ENCODE measurements at places on chromosomes 7 and 10.
A peak's percentile ranks its signal among the peaks of the same experiment; 100 is the strongest.

- DNase-seq, result no peak
Measured at GRCh38 chr7:50315739-50316671, 11.5 kb downstream of the IKZF1 start.

DNA sequence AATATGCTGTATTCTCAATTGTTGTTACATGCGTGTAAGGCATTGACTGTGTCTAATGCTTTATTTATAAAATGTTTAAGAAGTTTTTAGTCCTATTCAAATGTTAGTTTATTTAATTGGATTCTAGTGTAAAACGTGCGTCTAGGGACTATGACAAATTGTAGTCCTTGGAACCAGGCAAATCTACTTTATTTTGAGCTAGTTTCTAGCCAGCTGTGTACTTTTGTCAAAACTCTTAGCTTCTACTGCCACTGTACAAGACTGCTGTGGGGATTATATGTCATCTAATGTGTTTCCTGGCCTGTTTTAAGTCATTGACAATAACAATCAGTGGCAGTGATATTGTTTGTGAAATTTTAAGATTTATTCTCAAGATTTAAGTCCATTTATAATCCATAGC lies 220.5 kb upstream of the SEMA3D start:
- DNase-seq, result no peak

GRCh38 chr7:129494041-129494440 lies 8.3 kb upstream of the SMKR1 start:
- no peak for DNase-seq

GRCh38 chr10:29140991-29141390 lies 147.9 kb upstream of the LYZL1 start:
- peak; percentile 90 for DNase-seq

DNA sequence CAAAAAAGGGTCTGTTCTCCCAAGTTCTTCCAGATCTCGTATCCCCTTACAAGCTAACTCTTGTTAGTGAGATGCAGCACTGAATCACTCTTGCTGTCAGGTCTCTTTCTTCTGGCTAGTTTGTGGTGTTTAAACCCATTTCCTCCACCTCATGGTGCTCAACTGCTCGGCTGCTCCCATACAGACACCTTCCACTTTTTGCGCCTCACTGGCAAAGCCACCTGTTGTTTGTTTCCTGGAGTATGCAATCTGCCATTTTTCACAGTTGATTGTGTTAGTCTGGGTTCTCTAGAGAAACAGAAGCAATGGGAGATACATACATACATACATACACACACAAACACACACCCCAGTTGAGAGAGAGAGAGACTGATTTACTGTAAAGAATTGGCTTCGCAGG lies 124.4 kb upstream of the SP8 start:
- no peak for DNase-seq

- no peak for DNase-seq
Measured at GRCh38 chr7:101400751-101401150, 38.1 kb downstream of the COL26A1 start.

- peak; percentile 39 for DNase-seq
Measured at GRCh38 chr10:72000073-72001032, 36.2 kb downstream of the CHST3 start.

- DNase-seq, result peak; percentile 92
Measured at GRCh38 chr7:101754424-101755159, 62.8 kb upstream of the CUX1 start.

DNA sequence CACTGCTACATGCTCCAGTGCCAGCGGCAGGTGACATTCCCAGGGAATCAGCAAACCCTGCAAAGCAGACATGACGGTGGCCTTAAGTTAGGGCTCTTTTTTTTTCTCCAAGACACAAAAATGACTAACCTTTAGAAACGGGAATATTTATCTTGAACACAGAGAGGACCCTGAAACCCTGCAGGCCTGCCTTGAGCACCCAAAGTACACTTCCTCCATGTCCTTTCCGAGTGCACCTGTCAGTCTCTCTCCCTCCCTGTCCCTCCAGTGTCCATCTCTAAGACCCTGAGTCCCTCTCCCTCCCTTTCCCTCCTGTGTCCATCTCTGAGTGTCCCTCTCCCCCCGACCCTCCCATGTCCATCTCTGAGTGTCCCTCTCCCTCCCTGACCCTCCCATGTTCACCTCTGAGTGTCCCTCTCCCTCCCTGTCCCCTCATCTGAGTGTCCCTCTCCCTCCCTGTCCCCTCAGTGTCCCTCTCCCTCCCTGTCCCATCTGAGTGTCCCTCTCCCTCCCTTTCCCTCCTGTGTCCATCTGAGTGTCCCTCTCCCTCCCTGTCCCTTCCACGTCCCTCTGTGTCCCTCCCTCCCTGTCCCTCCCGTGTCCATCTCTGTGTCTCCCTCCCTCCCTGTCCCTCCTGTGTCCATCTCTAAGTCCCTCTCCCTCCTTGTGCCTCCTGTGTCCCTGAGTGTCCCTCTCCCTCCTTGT lies 51.2 kb upstream of the CAMK2B start:
- DNase-seq, result no peak

- DNase-seq, result no peak
Measured at GRCh38 chr10:91602868-91603568, 29.9 kb downstream of the PPP1R3C start.

- no peak for DNase-seq
Measured at GRCh38 chr10:14583252-14583651, 191.4 kb downstream of the FAM107B start.

DNA sequence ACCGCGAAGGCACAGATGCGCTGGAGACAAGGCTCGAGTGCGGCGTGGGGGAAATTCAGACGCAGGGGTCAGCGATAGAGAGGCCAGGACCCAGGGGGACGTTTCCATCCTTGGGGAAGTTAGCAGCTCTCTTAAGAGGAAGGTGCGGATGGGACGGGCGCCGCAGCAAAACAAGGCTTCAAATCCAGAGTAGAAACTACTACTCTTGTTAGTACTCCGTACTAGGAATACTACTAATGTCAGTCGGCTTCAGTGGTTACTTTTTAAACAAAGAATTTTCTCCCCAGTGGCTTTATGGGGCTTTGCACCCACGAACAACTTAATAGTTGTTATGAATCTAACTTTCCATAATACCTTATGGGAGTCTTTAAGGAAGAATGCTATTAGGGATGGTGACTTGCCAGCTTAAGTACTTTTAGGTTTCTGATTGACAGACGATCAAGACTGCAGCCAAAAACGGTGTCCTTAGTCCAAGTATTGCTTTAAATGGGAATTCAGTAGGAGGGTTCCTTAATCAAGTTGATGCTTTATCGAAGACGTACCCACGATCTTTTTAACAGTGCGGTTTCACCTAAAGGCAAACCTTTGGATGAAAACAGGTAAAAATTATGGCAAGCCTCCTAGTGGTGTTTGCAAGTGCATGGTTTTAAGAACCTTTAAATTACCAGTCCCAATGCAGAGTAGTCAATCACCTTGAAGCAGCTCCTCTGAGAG lies 812 bp upstream of the IDE start:
- DNase-seq, result peak; percentile 90

- DNase-seq, result no peak
Measured at GRCh38 chr7:24026351-24026750, 257.6 kb upstream of the NPY start.

- no peak for DNase-seq
Measured at GRCh38 chr10:59106441-59106840, 70.0 kb upstream of the PHYHIPL start.

DNA sequence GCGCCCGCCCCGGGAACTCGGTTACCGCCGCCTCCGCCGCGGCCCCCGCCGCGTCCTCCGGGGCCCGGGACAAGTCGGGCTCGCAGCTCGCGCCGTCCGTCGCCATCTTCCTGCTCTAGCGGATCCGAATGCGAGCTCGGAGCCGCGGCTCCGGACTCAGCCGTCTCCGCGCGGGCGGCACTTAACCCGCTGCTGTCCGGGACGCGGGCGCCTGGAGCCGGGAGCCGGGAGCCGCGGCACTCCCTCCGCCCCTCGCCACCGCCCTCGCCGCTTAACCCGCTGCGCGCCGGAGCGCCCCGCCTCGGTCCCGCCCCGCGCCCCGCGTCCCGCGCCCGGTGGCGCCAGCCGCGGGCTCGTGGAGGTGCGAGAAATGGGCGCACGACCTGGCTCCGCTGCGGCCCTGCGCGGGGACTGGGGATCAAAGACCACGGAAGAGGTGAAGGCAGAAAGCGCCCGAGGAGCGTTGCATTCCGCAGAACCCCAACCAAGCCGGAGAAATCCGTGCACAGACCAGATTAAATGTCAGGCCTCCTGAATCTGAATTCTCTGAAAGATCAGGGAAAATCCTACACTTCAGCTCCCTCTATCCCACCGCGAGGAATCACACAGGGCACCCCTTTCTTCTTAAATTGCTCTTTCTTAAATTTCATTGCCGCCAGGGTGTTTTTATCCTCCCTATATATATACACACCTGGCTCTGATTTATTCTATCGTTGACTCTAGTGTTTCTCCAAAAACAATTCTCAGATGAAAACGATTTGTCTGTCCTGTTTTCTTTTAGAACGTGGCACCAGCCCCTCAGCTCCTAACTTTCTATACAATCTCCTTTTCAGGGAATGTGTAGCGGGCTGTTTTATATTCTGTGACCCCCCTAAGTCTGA lies at the start of gene CTTNBP2:
TSS of gene CTTNBP2 (minus strand) at position 132 of the 881 bp plus-strand sequence. CDS start at position 106, 26 bp downstream.
- peak; percentile 81 for DNase-seq

- no peak for DNase-seq
Measured at GRCh38 chr10:101903827-101904550, 60.4 kb upstream of the KCNIP2 start.

- peak; percentile 66 for DNase-seq
Measured at GRCh38 chr10:94138391-94138790, 144.7 kb downstream of the PLCE1 start.

GRCh38 chr7:100472121-100472851 lies 6.7 kb downstream of the TSC22D4 start:
- DNase-seq, result no peak

DNA sequence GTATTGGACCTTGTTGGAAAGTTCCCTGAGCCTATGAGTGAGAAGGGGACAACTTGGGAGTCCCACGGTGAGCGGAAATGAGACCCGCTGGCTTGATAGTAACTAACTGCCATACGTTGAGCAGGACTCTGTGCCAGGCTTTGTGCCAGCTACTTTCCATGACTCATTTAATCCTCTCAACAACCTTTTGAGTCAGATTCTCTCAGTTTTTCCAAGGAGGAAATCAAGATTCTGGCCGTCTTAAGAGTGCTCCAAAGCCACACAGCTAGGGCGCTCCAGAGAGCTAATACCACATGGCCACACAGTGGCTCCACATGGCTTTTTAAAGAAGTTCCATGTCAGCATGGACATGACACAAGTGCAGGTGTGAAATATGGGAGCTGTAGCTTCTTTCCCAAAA lies 55.7 kb downstream of the NOD1 start:
- no peak for DNase-seq

DNA sequence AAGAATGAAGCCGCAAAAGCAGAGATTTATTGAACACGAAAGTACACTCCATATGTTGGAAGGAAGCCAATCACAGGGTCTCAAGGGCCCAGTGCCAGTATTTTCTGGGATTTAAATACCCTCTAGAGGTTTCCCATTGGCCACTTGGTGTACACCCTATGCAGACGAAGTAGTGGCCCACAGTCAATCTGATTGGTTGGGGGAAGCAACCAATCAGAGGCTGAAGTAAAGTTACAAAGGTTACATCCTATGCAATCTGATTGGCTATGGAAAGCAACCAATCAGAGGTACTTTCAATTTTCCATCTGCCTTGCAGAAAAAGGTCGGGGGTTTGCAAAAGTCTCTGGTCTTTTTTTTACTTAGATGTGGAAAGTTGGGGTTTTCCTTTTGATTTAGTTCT lies 481.3 kb upstream of the NRP1 start:
- DNase-seq, result no peak

DNA sequence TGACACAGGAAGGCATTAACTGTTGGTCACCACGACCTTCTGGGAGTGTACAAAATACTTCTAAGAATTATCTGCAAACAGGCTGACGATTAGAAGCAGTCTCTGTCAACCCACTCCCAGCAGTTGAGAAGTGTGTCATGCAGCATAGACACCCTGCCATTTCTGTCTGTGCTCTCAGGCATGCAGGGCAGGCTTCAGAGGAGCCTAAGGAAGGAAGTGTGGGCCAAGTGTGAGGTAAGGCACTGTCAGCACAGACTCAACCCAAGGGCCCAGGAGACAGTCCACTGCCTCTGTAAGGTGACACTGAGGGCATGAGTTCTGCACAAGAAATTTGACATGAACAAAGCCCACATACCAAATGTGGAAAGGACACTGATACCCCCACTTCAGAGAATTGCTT lies 109.0 kb upstream of the VIPR2 start:
- DNase-seq, result no peak

GRCh38 chr10:24617771-24618396 lies 105.8 kb downstream of the ARHGAP21 start:
- no peak for DNase-seq

DNA sequence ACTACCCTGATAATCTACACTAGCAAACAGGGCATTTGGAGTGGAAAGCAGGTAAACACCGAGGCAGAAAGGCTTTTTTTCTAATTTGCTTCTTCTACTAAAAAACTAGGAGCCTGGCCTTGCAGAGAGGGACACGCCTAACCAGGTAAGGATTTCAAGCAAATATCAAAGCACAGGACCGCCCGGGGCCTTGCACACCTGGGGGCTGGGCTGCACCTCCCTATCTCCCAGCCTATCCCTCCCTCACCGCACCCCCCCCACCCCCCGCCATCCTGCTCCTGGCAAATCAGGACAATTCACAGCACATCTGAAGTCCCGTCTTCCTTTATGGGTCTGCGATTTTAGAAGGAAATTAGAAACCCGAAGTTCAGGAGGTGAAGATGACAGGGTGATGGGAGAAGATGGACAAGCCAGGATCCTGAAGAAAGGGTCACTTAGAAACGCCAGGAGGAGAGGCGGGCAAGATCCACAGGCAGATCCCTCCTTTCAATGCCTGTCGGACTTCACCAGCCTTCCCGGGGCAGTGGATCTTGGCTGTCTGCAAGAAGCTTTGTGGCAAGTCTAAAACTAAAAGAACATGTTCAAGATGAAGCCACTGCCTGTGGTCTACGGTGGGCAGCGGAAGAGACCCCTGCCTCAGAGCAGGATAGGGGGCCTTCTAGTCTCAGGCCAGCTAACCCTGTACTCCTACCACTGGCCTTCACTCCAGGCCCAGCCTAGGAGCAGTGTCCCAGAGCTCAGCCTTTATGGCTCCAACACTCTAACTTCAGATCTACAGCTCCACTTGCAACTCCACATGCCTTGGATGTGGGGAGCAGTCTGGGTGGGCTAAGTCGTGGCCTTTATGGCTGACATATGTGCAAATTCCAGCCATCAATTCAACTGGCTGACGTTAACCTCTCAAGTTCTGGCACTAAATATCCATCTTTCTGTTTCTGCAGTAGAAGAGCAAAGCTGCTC lies 43.9 kb downstream of the TNS3 start:
- DNase-seq, result peak; percentile 80

- DNase-seq, result no peak
Measured at GRCh38 chr10:50506861-50507573, 116.7 kb downstream of the SGMS1 start.
